ENCODE measurements at places on chromosomes 11 and 22. TPM values are rescaled to one million over a fixed set of nuclear protein-coding genes. Genes with fewer than 3 reads are reported as not detected.
A peak's percentile ranks its signal among the peaks of the same experiment; 100 is the strongest.

The TREH gene
- polyA plus RNA-seq: 0.19 TPM

The SNU13 gene
- 139 TPM for polyA plus RNA-seq

The GP1BB gene
- 2.8 TPM for polyA plus RNA-seq

The KDM4D gene
- 0.30 TPM for polyA plus RNA-seq

The MEI1 gene
- polyA plus RNA-seq: 18.0 TPM

The GGTLC3 gene
- 10.5 TPM for polyA plus RNA-seq

DNA sequence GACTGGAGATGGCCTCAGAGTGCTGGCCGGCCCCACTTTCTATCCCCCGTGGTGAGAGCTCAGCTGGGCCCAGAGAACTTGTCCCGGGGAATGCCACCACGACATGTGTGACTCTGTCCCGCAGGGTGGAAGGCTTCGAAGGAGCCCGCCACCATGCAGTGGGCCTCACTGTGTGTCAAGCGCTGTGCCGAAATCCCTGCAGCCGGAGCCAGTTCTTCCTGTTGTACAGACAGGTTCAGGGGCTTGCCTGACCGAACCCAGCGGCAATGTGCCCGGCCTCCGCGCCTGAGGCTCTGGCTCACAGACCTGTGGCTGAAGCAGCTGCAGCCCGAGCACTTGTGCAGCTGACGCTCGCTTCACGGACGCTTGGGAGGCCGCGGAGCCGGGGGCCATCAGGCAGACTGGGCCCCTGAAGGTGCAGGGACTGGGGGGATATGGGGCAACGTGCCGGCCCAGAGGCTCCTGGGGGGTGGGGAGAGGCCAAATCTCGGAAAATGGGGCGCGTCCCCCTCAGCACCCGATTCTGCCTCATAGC lies 650 bp downstream of the PPM1F start:
- peak; percentile 46 for DNase-seq

GRCh38 chr11:134480136-134480712 lies 68.2 kb upstream of the B3GAT1 start:
- DNase-seq: no peak

DNA sequence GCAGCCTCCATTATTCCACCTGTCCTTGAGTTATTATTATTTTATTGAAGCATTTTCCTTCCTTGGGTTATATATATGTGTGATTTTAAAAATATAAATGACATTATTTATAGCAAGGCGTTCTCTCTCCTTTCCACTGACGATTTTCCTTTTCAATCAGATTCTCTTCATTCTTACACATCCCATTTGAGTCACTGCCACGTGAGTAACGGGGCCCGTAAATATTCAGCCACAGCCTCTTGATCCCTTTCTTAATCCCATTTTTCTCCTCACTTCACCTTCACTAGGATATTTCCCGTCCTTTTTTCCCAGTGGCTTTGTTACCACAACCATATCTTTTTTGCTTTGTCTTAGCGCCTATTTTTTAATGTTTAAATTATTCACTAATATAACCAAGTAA lies 396.2 kb downstream of the NTM start:
- no peak for DNase-seq

DNA sequence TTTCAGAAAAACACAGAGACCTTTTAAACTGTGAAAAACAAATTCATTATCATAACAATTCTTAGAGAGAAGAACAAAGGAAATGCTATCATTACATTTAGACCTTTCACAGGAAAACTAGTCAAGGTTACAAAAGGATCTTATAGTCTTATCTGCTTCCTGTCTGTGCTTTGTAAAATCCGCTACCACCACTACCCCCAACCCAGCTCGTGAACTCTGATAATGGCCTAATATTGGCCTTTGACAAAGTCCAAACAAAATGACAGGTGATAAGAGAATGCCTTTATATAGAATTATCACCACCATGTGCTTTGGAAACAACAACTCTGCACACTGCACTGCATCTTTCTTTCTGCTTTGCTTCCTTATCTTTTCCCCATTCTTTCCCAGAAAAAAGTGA lies 272.5 kb downstream of the SBF2 start:
- DNase-seq: no peak

DNA sequence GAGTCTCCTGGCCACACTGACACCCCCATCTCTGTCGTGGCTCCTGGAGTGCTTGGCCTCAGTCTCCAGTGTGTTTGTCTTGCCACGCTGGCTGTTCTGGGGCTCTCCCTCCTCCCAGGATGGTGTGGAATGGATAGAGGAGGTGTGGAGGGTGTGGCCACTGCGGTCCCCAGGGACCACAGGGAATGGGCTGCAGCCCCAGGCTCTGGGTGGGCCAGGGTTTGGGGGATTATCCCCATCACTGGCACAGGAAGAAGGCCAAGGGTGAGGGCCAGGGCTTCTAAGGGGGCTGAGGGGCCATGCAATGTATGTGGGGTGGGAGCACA lies 8.1 kb downstream of the GNAZ start:
- DNase-seq: no peak

DNA sequence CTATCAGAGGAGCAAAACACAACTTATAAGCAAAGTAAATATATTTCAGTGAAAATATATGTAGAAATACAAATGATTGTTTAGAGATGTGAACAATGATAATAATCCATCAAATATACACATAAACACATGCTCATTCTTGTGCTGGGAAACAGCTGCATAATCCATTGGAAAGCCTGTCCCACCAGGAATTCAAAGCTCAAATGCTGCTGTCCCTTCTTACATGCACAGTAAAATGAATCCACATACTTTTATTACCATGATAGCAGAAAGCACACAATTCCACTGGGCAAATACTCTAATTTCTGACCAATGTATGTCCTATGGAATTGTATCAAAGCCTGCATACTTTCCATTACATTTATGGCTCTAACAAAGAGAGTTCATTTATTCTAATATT lies 44.5 kb downstream of the SOX6 start:
- no peak for DNase-seq

GRCh38 chr11:8365216-8365941 lies 101.7 kb upstream of the LMO1 start:
- DNase-seq: peak; percentile 43

- DNase-seq: no peak
Measured at GRCh38 chr11:124984512-124984854, 30.5 kb downstream of the CCDC15 start.

- peak; percentile 59 for DNase-seq
Measured at GRCh38 chr11:13105237-13105844, 96.2 kb downstream of the RASSF10 start.

- no peak for DNase-seq
Measured at GRCh38 chr11:1476940-1477736, 9.4 kb downstream of the MOB2 start.

GRCh38 chr22:45757068-45757467 lies 85.4 kb downstream of the ATXN10 start:
- DNase-seq: peak; percentile 90

GRCh38 chr11:19734171-19734570 lies 21.5 kb downstream of the NAV2 start:
- no peak for DNase-seq

DNA sequence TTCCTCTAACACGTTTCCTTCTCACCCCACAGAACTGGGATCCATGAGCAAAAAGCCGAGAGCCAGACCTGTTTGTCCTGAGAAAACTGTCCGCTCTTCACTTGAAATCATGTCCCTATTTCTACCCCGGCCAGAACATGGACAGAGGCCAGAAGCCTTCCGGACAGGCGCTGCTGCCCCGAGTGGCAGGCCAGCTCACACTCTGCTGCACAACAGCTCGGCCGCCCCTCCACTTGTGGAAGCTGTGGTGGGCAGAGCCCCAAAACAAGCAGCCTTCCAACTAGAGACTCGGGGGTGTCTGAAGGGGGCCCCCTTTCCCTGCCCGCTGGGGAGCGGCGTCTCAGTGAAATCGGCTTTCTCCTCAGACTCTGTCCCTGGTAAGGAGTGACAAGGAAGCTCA lies 24.0 kb downstream of the CD5 start:
- DNase-seq: peak; percentile 42

- DNase-seq: peak; percentile 59
Measured at GRCh38 chr11:125233736-125234275, 69.3 kb downstream of the PKNOX2 start.

DNA sequence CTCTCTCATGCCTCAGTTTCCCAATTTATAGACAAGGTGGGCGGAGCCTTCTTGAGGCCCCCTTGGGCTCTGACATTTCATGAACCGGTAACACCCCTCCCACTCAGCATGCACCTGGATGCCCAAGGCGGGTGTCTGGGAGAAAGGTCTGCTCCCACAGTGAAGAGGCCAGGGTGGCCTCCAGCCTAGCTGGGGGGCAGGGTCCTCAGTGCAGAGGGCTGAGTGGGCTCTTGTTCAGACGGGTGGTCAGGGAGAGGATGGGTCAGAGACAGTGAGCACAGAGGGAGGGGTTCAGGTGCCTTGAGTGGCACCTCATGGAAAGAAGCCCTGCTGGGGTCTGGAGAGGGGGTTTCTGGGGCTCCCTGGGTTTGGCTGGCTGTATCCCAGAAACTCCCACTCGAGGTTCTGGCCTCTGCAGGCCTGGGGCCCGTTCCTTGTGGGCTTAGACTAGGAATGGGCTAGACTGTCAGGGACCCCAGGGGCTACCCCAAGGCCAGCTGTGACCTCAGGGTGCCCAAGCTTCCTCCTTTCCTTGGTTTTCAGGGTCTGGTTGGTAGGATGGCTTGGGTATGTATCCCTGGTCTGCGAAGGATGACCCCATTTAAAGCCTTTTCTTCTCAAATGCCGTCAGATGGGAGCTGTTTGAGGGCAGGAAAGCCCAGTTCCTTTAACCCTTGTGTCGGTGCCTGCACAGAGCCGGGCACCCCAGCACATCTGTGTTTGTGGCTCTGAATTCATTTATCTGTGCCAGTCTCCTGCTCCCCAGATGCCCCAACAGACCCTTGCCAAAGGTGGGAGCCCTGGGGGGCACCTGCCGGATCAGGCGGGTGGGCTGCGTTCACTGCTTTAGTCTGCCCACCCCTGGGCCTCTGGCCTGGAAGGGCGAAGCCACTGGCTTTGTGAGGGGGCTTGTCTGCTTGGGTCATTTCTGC lies 1.2 kb downstream of the SYNGR1 start:
- DNase-seq: no peak

DNA sequence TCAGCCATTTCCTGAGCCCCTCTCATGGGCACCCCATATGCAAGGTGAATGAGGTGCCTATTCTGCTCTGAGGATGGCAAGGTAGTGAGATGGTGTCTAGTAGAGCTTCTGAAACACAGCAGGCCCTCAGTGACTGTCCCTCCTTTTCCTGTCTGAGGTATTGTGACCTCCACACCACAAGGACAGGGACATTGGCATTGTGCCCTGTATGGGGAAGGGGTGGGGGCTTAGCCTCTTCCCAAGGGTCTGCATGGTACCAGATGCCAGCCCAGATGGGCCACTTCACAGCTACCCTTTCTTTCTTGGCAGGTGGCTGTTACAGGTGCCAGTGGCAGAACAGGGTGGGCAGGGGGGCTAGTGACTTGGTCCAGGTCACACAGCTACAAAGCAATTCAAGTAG lies 78.8 kb downstream of the CABIN1 start:
- no peak for DNase-seq
